GF-D8 (cell line): ENCODE measurements at places on chromosomes 13 and 19.

- no peak for DNase-seq
These were observed 107.2 kb downstream of the URI1 start for GRCh38 chr19:30049226-30049625.

GRCh38 chr13:71214821-71215220 is 652.2 kb downstream of the DACH1 start:
- DNase-seq, result no peak

DNA sequence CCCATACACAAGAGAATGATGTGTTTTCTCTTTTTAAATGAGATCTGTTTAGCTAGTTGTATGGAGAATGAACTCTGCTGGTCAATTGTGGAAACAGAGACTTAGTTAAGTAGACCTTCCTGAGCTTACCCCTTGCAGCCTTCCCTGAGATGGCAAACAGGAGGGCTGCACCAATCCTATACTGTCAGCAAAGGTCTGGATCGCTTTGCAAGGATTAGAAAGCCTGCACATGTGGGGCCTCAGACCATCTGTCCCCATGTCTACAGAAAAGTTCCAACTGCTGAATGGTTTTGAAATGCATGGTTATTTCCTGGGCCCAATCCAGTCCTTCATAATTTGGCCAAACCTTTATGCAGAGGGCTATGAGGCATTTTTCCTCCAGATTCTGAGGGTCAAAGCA is 183.9 kb upstream of the SLC10A2 start:
- no peak for DNase-seq

DNA sequence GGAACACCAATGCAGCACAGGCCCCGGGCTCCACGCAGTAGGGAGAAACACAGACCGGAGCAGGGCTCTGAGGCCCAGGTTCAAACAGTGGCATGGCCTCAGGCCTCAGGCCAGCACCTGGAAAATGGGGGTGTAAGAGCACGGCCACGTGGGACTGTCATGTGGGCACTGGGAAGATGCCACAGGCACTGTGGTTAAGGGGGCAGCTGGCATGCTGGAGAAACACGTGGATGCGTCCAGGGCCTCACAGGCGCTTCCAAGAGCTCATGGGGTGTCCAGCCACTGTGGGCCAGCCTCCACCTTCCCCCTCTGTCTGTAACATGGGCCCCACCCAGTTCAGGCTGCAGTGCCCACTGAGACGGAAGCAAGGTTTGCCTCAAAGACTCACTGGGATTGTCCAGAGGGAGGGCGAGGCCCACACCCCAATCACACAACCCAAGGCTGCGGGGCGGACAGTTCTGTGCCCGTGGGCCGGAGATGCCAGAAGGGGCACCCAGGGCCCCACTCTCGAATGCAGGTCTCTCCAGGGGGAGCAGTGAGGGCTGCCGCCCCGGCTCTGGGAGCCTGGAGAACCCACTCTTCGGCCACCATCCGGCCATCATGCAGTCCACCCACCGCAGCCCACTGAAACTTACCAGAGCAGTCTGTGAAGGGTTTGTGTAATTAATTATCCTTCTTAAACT is 6.3 kb upstream of the MBD3 start:
- DNase-seq, result no peak
